ENCODE measurements at places on chromosomes 5 and 9.
A peak's percentile ranks its signal among the peaks of the same experiment; 100 is the strongest.

DNA sequence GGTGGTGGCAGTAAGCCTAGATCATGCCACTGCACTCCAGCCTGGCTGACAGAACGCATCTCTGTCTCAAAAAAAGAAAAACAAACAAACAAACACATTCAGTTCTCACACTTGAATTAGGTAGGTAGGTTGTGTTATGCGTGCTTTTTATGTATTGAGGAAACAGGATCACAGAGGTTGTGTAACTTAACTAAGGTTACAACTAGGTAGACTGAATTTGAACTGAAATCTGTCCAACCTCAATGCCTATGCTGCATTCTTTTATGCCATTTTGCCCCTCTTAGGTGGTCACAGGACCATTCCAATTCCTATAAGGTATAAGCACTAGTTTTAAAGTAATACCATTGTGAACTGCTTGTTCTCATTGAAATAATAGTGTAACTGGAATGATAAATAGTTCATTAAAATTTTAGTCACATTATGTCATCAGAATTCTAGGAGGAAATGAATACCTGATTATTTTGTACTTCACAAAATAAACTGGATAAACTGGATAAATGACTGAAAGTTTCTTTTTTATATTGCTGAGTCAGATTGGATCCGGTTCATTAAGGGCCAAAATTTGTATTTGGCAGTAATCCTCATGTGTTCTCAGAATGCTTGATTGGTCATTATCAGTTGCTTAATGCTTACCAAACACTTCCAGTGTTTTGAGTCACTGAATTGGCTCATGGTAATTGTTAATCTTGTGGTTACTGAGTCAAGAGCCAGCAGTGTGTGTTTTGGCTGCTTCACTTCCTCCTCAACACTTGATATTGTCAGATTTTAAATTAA is 7.1 kb downstream of the UBAP1 start:
- DNase-seq, result peak; percentile 45

GRCh38 chr5:74224331-74224730 is 416.2 kb downstream of the ENC1 start:
- DNase-seq, result no peak

DNA sequence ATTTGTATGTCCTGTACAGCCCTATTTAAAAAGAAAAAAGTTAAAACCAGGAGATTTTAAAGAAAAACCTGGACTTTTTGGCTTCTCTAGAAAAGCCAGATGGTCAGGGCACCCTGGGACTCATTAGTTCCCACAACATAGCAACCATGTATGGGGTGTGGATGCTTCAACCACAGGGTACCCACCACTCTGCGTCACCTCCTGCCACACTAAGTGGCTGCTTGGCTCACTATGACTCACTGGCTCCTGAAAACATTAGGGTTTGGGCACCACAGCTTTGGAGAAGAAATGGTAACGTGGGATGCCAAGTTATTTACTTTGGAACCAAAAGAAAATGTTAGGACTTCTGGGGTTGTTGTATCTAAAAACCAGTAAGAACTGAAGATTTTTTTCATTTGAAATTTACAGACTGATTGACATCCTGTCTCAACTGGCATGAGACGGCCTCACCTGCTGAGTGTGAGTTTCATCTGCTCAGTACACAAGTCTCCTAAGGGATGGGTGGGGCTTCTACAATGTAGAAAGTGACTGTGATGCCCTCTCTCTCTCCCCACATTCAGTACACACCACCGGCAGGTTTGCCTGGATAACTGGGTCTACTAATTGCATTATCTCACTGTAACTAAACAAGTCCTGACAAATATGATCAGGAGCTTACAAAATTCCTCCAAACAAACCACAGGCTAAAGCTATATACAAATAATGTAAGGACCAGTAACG is 103.9 kb downstream of the ESM1 start:
- no peak for DNase-seq

GRCh38 chr9:2023532-2023931 is 8.4 kb downstream of the SMARCA2 start:
- no peak for DNase-seq

- DNase-seq, result no peak
Observed at GRCh38 chr9:98880311-98881015, 63.2 kb upstream of the COL15A1 start.

GRCh38 chr5:655406-655805 is 37.7 kb downstream of the TPPP start:
- no peak for DNase-seq

GRCh38 chr9:98248737-98249474 is 6.5 kb downstream of the TBC1D2 start:
- DNase-seq, result peak; percentile 84

DNA sequence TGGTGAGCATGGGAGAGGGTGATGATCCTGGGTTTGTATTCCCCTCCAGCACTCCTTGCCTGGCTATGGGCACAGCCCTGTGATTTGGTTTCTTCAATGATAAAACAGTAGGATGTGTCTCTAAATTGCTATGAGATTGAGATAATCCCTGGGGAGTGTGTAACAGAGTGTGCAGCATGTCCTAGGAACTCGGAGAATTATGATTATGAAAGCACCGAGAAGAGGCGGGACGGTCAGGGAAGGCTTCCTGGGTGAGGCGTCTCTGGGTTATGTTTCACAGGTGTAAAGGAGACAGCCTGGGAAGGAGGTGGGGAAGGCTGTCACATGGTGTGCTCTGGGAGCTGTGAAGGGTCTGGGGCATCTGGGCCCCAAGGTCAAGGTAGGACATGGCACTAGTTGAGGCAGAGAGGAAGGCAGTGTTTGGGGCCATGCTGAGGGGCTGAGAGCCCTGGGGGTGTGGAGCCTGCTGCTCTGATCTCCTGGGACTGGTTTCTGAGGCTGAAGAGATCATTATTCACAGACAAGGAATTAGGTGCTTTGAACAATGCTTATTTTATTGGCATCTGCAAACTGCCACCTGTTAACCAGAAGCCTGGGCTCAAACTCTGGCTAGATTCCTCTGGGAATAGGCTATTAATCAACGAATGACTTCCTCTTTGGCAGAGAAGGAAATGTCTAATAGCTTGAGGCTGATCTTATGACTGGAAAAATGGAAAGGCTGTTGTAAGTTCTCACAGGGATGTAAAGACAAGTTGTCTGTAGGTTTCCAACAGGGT is 73.8 kb upstream of the IL12B start:
- DNase-seq, result no peak

DNA sequence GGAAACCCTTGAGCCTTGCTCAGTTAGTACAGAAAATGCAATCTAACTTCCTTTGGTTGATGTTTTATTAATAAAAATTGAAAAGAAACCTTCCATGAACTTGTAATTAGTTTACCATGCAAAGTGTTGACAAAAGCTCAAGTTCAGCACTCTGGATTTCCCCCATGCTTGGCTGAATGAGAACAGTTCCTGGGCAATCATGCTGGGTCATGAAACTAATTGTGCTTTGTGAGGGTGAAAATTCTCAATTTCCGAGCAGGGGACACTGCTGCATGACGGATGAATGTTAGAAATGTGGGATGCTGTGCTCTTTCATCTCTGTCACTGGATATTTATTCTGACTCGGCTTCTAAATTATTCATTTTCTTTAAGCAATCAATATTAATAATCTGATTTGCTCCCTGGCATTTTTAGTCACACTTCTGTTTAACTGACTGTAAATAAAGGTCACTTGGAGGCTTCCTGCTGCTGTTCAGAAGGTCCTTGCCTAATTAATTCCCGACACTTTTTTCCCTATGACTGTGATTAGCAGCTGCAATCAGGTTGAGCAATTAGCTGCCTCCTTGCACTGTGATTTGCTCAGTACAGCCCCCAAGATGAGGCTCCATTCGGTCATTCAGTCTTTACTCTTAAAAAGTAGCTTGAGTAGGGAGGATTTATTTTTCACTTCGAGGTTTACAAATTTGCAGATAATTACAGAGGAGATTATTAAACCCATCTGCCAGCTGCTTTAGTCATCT is 678.1 kb upstream of the ZNF608 start:
- no peak for DNase-seq

DNA sequence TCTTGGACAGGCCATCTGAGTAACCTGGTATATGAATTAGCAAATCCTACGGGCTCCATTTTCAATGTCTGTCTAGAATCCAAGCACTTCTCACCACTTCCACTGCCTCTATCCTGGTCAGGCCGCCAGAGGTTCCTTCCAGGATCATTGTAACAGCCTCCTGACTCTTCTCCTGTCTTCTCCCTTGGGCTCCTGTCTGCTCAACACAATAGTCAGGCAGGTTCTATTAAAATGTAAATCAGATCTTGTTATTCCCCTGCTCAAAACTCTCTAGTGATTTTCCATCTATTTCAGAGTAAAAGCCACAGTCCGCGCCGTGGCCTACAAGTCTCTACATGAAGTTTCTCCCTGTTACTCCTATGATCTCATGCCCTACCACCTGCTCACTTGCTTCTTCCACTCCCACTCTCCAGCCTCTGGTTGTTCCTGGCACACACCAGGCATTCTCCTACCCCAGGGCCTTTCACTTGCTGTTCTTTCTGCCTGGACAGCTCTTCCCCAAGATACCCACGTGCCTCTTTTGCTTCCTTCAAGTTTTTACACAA is 21.7 kb downstream of the ZNF366 start:
- no peak for DNase-seq

DNA sequence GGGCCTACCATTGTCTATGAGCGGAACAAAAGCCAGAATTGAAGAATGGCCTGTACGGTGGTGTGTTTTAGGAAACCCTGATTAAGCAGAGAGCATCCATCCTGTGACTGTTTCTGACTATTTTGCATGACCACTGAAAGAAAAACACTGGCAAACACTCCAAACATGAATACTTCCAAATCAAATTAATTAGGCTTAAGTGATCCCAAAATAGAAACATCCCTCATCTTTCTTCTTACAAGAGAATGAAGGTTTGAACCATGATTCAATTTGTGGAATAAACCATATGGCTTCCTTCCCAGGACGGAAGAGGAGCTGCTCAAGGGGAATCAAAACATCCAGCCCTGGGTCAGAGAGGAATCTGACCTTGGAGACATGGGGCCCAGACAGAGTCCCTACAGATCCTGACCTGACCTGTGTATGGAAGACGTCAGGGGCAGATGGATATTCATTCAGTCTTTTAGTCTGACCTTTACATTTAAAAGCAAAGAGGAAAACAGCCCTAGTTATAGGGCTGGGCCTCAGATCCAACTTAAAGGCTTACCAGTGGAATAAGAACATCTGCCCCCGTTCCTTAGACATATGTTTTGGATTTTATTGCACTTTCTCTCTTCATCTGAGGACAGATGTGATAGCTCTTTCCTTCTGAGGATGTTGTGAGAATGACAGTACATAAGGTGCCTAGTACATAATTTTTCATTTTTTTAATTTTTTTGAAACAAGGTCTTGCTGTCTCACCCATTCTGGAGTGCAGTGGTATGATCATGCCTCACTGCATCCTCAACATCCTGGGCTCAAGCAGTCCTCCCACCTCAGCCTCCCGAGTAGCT is 17.6 kb upstream of the RECK start:
- DNase-seq, result peak; percentile 67

DNA sequence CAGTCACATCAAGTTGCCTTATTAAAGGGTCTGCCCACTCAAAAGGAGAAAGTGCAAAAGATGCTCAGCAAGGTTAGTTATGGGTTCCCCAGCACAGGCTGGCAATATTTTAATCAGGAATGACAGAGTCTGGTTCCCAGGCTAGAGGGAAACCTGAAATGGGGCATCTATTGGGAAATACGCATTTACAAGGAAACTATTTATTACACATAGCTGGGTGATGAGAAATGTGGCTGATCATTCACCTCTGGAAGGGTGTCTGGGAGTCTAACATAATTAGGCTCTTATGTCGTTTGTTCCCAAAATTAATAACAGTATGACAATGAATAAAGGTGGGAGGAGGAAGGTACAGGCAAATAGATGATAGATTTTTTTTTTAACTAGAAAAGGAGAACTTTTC is 314.7 kb downstream of the ENC1 start:
- no peak for DNase-seq

GRCh38 chr5:29307478-29307877 is 1886.0 kb upstream of the CDH6 start:
- DNase-seq, result no peak

DNA sequence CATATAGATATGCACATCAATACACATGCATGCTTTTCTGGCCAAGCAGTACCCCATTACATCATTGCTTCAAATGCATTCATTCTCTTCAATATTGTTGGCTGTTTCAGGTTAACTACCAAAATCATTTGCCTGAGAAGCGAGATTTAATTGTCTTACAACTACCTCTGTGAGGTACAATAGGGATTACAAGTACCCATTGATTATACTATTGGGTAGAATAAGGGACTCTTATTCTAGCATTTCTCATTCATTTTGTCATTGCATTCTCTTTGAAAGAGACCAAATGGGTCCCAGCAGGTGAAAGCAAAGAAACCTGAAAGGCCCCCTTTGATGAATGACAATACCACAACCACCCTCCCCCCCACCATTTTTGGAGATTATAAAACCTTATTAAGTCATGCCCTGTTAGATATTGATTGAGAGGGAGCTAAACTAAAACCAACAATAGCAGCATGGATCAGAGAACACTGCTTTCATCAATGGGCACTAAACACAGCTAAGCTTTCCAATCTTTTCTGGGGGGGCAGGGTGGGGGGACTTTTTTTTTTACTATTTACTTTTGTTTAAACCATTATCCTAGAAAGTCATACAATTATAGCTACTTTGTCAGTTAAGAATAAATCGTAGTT is 375.0 kb upstream of the CCNH start:
- no peak for DNase-seq

- peak; percentile 4 for DNase-seq
Observed at GRCh38 chr5:78985725-78986223, 664 bp upstream of the ARSB start.

- DNase-seq, result no peak
Observed at GRCh38 chr9:83956086-83956435, 24.0 kb downstream of the HNRNPK start.

GRCh38 chr9:112755016-112755427 is 4.5 kb downstream of the SNX30 start:
- no peak for DNase-seq

GRCh38 chr5:378976-379742 is 57.6 kb downstream of the AHRR start:
- no peak for DNase-seq

DNA sequence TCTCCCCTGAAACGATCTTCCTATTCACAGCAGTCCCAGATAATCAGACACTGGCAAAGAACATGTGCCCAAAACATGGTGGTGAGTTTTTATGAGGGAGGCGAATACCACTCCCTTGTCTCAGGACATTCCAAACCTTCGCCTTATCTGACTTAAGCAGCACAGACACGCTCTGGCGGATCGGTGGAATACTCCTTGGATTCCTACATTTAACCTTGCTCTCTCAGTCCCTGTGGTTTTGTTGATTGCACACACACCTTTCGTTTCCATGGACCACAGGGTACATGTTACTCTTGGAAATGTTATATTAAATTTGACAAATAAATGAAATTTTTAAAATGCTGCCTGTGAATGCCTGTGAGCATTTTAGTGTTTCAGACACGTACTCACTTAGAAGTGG is 87.8 kb upstream of the CPEB4 start:
- DNase-seq, result no peak

- peak; percentile 54 for DNase-seq
Observed at GRCh38 chr5:171137768-171138525, 171.1 kb upstream of the TLX3 start.

- no peak for DNase-seq
Observed at GRCh38 chr5:17846496-17846895, 212.2 kb downstream of the TAF11L14 start.

- DNase-seq, result no peak
Observed at GRCh38 chr9:134412298-134412711, 86.0 kb downstream of the RXRA start.

Measured in AG04450 (cell line).